ENCODE measurements at places on chromosomes 7 and 10.

DNA sequence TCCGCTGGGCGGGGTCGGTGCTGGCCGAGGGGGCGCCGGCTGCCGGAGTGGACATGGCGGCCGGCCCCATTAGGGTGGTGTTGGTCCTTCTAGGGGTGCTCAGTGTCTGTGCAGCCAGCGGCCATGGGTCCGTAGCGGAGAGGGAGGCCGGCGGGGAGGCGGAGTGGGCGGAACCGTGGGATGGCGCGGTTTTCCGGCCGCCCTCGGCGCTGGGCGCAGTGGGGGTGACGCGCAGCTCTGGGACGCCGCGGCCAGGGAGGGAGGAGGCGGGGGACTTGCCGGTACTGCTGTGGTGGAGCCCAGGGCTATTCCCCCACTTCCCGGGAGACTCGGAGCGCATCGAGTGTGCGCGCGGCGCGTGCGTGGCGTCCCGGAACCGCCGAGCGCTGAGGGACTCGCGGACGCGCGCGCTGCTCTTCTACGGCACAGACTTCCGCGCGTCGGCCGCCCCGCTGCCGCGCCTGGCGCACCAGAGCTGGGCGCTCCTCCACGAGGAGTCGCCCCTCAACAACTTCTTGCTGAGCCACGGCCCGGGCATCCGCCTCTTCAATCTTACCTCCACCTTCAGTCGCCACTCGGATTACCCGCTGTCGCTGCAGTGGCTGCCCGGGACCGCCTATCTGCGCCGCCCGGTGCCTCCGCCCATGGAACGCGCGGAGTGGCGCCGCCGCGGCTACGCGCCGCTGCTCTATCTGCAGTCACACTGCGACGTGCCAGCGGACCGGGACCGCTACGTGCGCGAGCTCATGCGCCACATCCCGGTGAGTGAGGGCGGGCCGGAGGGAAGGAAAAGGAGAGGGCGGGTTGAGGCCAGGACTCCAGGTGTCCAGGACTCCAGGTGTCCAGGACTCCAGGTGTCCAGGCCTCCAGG lies 9.3 kb upstream of the CHCHD1 start:
- peak overlapping the region; percentile 95 for H3K27ac ChIP-seq
- peaks cover 47% of the 10 kb centered on the region for H3K4me1 ChIP-seq
- H3K36me3 ChIP-seq: peaks cover 32% of the 10 kb centered on the region
- DNase-seq: peak; percentile 84
- H3K27me3 ChIP-seq: no peaks in the 10 kb centered on the region

DNA sequence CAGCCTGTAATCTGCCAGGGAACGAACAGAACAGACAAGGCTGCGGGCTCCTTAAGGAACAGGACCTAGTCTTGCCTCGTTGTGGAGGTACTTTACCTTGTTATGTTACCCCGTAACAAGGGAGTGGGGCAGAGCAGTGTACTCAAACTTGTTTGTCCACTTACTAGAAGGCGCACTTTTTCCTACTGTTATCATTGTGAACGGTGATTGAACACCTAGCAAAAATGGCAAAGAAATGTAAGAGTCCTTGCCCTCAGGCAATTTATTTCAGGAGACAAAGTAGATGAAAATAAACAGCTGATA lies 620 bp upstream of the IMPDH1 start:
- no peaks in the 10 kb centered on the region for H3K27me3 ChIP-seq
- H3K4me1 ChIP-seq: peaks cover 38% of the 10 kb centered on the region
- H3K36me3 ChIP-seq: no peaks in the 10 kb centered on the region
- peak overlapping the region; percentile 82 for H3K4me3 ChIP-seq
- peak overlapping the region; percentile 78 for H3K27ac ChIP-seq

- peak overlapping the region; percentile 23 for H3K27ac ChIP-seq
- DNase-seq: no peak
- H3K27me3 ChIP-seq: no peaks in the 10 kb centered on the region
- no peak overlapping the region for H3K4me3 ChIP-seq
Observed at GRCh38 chr7:150409300-150410030, 30.3 kb downstream of the ZNF775 start.

DNA sequence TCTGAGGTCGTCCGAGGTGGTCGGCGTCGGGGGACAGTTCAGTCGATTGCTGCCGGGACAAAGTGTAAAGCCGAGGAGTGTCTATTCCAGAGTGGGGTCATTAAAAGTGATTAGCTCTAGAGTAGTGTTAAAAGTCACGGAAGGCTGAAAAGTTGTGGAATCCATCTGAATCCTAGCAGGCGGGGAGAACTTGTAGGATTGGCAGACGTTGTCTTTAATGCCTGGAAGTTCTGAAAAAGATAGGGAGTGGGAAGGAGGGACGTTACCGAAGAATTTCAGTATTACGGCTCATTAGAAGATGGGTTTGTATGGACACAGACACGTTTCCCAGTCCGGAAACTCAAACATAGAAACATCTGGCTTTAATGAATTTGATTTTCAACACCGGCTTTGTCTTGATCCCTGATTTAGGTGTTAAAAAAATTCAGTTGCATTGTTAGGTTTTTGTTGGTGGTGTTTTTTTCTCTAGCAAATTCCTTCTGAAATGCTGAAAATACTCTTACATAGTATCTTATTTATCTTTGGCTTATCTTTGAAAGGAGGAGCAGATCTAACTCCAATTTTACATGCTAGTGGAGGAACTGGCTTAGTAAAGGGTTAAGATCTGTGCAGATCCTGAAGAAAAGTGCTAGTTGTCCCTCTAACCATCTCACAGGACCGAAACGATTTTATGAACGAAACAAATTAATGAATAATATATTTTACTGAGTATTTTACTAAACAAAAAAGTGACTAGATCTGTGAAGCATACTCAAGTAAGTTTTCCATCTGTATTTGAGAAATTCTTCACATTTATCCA lies 900 bp downstream of the MKLN1 start:
- H3K27ac ChIP-seq: peak overlapping the region; percentile 91
- H3K36me3 ChIP-seq: peaks cover 3% of the 10 kb centered on the region
- no peaks in the 10 kb centered on the region for H3K27me3 ChIP-seq

DNA sequence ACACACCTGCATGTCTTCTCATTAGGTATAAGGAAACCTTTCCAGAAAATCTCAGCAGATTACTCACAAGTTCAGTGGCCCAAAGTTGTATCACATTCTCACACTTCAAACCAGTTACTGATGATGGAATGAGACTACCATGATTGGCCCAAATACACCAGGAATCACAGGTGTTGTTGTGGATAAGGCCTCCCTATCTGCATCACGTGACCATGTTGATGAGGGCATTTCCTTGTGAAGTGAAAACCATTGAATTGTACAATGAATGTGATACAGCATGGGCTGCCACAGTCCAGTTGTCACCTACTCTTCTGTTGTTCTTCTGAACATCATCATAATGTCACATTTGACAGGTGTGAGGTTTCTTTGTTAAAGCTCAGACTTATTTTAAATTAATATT lies 431.7 kb downstream of the AUTS2 start:
- H3K36me3 ChIP-seq: no peaks in the 10 kb centered on the region
- H3K27ac ChIP-seq: no peak overlapping the region
- DNase-seq: no peak
- no peaks in the 10 kb centered on the region for H3K27me3 ChIP-seq
- H3K4me3 ChIP-seq: no peak overlapping the region

DNA sequence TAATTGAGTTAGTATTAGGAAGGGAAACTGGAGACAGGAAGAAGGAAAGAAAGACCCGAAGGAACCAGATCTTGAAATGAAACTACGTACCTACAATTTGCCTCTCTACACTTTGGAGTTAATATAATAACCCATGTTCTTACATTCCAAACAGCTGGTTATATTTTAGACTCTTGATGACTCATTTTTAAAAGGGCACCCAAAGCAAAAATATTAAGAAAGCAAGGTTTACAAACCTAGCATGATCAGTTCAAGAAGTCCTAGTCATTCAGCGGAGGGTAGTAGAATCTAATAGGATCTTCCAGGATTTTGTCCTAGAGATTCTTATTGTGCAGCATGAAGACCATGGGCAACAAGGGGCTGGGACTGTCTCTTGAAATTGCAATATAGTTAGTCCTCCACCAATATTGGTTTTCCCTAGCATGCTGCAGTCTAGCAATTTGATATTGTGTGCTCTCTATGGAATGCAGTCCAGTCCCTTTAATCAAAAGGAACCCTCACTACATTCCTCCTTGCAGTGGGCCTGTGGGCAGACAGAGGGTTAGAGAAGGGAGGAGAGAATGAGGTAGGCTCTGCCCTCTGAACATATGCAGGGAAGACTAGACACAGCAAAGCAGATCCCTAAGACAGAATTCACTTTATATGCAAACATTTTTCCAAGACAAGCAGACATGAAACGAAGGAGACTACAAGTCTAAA lies 230.3 kb downstream of the INHBA start:
- H3K4me3 ChIP-seq: no peak overlapping the region
- H3K27ac ChIP-seq: no peak overlapping the region
- no peak for DNase-seq
- no peaks in the 10 kb centered on the region for H3K36me3 ChIP-seq
- H3K4me1 ChIP-seq: no peaks in the 10 kb centered on the region
- no peaks in the 10 kb centered on the region for H3K27me3 ChIP-seq

- no peak overlapping the region for H3K4me3 ChIP-seq
- DNase-seq: no peak
- H3K27me3 ChIP-seq: no peaks in the 10 kb centered on the region
- H3K36me3 ChIP-seq: peaks cover 54% of the 10 kb centered on the region
- H3K27ac ChIP-seq: no peak overlapping the region
- peaks cover 2% of the 10 kb centered on the region for H3K4me1 ChIP-seq
Observed at GRCh38 chr7:143391462-143392404, 10.6 kb downstream of the ZYX start.

DNA sequence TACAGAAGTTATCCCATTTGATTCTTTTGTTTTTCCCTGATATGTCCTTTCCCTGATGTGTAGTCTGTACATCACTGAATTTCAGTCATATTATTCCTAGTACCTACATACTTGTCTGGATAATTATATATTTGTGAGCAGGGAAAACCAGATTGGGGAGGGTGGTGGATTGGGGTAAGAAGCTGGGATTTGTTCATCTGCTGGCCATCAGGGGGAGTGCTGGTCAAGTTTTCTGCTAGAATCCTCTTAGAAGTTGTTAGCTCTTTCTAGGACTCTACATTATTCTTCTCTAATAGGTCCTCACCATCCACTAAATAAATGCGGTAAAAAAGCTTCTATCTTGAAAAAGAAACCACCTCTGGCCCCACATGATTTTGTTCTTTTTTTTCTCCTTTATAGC lies 232.7 kb upstream of the TAC1 start:
- DNase-seq: no peak
- H3K4me1 ChIP-seq: no peaks in the 10 kb centered on the region
- H3K4me3 ChIP-seq: no peak overlapping the region
- no peaks in the 10 kb centered on the region for H3K27me3 ChIP-seq

DNA sequence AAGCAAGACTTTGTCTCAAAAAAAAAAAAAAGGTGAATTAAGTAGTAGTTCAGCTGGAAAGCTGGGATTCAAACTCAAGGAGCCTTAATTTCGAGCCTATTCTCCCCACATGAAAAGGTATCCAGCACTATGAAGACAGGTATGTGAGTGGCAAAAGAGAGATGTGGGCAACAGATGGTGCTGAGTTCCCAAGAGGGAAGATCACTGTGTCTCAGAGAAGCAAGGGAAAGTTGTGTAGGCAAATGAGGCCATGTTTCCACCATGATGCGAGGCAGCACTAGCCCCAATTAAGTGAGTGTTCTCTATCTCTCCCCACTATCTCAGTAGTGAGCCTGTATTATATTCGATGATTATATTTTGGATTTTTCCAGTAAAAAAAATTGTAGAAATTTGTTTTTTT lies 19.8 kb upstream of the ST7 start:
- H3K36me3 ChIP-seq: no peaks in the 10 kb centered on the region
- DNase-seq: no peak

DNA sequence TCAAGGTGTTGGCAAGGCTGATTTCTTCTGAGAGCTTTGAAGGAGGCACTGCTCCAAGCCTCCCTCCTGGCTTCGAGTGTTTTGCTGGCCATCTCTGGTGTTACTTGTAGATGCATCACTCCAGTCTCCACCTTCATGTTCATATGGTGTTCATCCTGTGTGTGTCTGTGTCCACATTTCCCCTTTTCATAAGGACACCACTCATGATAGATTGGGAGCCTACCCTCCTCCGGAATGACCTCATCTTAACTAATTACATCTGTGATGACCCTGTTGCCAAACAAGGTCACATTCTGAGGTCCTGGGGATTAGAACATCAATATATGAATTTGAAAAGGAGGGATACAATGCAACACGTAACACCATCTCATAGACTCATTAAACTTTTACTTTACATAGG lies 119.0 kb downstream of the CREB5 start:
- no peaks in the 10 kb centered on the region for H3K36me3 ChIP-seq
- no peak overlapping the region for H3K27ac ChIP-seq
- DNase-seq: no peak
- no peak overlapping the region for H3K4me3 ChIP-seq
- H3K4me1 ChIP-seq: no peaks in the 10 kb centered on the region

DNA sequence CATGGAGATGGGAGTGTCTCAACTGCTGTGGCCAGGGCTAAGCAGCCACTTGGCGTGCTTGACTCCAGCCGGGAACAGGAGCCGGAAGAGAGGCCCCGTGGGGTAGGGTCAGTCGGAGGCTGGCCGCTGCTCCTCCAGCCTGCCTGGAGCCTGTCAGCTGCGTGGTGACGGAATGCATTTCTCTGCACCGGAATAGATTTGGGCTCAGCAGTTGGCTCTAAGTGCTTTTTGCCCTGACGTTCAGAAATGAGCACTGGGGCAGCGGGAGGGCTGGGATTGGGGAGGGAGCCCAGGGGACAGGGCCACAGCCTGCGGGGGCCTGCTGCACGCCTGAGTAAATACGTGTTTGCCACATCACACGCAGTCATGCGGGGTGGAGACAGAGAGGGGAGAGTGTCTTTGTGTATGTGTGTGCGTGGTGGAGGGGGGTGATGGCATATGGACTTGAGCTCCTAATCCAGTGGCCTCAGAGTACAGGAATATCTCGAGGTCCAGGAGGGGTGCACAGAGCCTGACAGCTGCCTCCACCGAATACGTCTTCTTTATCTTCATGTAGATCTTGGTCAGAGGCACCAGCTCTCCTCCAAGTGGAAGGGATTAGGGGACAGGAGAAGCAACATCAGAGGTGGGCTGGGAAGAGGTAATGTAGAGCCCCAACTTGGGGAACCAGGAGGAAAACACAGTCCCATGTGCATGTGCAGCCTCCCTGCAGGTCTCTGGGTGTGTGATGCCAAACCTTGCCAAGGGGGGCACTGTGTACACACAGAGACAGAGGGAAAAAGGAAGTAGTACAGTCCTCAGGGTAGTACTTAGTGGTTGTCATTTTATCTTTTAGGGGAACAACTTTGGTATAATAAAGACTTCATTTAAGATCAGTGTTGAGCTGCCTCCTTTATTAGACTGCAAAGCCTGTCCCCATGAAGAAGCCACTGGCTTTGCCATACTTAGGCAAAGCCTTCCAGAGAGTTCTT lies 151.4 kb downstream of the CDH23 start:
- H3K27me3 ChIP-seq: no peaks in the 10 kb centered on the region
- H3K4me1 ChIP-seq: no peaks in the 10 kb centered on the region
- peak; percentile 42 for DNase-seq
- no peak overlapping the region for H3K27ac ChIP-seq
- H3K36me3 ChIP-seq: no peaks in the 10 kb centered on the region

- no peaks in the 10 kb centered on the region for H3K27me3 ChIP-seq
- peaks cover 87% of the 10 kb centered on the region for H3K36me3 ChIP-seq
- no peak for DNase-seq
- H3K27ac ChIP-seq: peak overlapping the region; percentile 61
- H3K4me3 ChIP-seq: no peak overlapping the region
Observed at GRCh38 chr10:6017781-6018354, 40.5 kb upstream of the IL15RA start.

All from CD4-positive, CD25-positive, alpha-beta regulatory T cell (primary cell).